ENCODE measurements at places on chromosomes 4 and X. TPM values are rescaled to one million over a fixed set of nuclear protein-coding genes. Genes with fewer than 3 reads are reported as not detected.

GRCh38 chrX:115226929-115227328 is 7.0 kb downstream of the LRCH2 start:
- no peak overlapping the region for H3K27ac ChIP-seq
- DNase-seq = no peak
- no peaks in the 10 kb centered on the region for H3K27me3 ChIP-seq

DNA sequence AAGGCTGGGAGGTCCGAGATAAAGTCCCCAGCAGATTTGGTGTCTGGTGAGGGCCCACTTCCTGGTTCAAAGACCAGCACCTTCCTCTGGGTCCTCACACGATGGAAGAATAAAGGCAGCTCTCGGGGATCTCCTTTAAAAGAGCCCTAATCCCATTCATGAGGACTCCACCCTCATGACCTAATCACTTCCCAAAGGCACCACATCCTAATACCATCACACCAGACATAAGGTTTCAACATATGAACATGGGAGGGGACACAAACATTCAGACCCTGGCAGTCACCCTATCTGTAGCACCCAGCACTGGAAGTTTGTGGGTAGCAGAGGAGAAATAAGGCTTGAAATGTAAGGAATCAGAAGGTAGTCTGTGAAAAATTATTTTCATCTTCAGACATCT is 112.9 kb upstream of the NOCT start:
- no peak overlapping the region for H3K27ac ChIP-seq
- H3K27me3 ChIP-seq = no peaks in the 10 kb centered on the region
- H3K4me1 ChIP-seq = peaks cover 25% of the 10 kb centered on the region
- no peak for DNase-seq

DNA sequence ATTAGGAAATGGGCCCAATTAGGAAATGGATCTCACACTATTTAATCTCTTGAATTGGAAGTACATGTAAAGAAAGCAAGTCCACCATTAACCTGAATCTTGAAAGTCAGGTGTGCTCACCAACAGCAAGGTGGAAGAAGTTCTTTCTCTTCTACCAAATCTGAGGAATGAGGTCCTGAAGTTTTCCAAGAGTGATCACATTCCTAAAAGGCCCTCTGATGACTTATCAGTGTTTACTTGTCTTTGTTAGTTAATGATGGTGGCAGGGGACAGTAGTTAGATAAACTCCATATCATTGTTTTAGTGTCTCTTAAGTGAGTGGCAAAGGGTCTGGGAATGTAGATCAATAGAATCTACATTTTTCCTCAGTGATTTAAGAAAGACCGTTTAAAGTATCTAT is 61.3 kb upstream of the APELA start:
- no peaks in the 10 kb centered on the region for H3K36me3 ChIP-seq
- peaks cover 18% of the 10 kb centered on the region for H3K4me1 ChIP-seq
- peak overlapping the region; percentile 46 for H3K27ac ChIP-seq
- DNase-seq = no peak
- no peaks in the 10 kb centered on the region for H3K27me3 ChIP-seq
- no peak overlapping the region for H3K4me3 ChIP-seq

DNA sequence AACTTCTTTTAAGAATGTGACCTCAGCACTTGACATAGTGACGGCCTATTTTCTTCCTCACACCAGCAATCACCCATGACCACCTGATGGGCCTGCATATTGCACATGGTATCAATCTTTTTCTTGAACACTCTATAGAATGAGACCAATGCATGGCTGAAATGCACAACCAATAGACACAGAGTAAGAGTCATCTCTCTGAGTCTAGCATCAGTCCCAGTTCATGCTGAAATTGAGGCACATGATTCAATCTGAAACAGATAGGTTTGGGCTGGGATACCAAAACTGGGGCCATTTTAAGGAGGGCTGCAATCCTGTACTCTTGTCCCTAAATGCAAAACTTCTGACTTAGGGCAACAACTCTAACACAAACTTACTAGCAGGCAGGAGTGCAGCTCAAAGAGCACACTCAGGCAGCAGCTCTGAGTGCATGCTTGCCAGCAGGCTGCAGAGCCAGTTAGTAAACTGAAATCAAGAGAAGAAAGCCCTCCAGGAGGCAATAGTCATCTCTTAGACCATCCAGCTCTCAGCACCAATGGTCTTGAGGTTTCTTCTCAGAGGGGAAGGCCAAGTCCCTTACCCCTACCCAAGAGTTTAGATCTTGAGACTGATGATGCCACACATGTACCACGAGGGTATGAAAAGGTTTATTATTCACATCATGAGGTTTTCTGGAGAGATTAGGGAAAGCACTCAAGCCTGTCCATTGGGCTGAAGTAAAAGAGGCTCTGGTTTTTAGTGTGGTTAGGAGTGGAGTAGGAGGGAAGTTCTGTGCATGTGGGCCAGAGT is 24.7 kb upstream of the GPR101 start:
- no peaks in the 10 kb centered on the region for H3K36me3 ChIP-seq
- no peak overlapping the region for H3K4me3 ChIP-seq
- peaks cover 32% of the 10 kb centered on the region for H3K27me3 ChIP-seq
- H3K4me1 ChIP-seq = peaks cover 8% of the 10 kb centered on the region

- no peak overlapping the region for H3K4me3 ChIP-seq
- H3K27me3 ChIP-seq = no peaks in the 10 kb centered on the region
- H3K4me1 ChIP-seq = no peaks in the 10 kb centered on the region
- peaks cover 1% of the 10 kb centered on the region for H3K36me3 ChIP-seq
- no peak overlapping the region for H3K27ac ChIP-seq
- DNase-seq = no peak
Observed at GRCh38 chrX:155966876-155967275, 30.6 kb upstream of the IL9R start.

- no peaks in the 10 kb centered on the region for H3K27me3 ChIP-seq
- peaks cover 2% of the 10 kb centered on the region for H3K4me1 ChIP-seq
- H3K27ac ChIP-seq = no peak overlapping the region
- H3K4me3 ChIP-seq = no peak overlapping the region
- no peak for DNase-seq
- H3K36me3 ChIP-seq = peaks cover 2% of the 10 kb centered on the region
Observed at GRCh38 chr4:85860066-85860740, 385.3 kb downstream of the ARHGAP24 start.

- H3K27me3 ChIP-seq = no peaks in the 10 kb centered on the region
- no peak overlapping the region for H3K4me3 ChIP-seq
- DNase-seq = no peak
- H3K27ac ChIP-seq = no peak overlapping the region
Observed at GRCh38 chrX:125605145-125605544, 285.5 kb downstream of the TEX13C start.

- H3K4me3 ChIP-seq = no peak overlapping the region
Observed at GRCh38 chr4:171612907-171613306, 200.3 kb upstream of the GALNTL6 start.

GRCh38 chr4:165070560-165070959 is 16.9 kb downstream of the TRIM75 start:
- DNase-seq = no peak
- peaks cover 2% of the 10 kb centered on the region for H3K36me3 ChIP-seq
- peak overlapping the region; percentile 57 for H3K27ac ChIP-seq
- H3K27me3 ChIP-seq = no peaks in the 10 kb centered on the region
- H3K4me3 ChIP-seq = no peak overlapping the region

DNA sequence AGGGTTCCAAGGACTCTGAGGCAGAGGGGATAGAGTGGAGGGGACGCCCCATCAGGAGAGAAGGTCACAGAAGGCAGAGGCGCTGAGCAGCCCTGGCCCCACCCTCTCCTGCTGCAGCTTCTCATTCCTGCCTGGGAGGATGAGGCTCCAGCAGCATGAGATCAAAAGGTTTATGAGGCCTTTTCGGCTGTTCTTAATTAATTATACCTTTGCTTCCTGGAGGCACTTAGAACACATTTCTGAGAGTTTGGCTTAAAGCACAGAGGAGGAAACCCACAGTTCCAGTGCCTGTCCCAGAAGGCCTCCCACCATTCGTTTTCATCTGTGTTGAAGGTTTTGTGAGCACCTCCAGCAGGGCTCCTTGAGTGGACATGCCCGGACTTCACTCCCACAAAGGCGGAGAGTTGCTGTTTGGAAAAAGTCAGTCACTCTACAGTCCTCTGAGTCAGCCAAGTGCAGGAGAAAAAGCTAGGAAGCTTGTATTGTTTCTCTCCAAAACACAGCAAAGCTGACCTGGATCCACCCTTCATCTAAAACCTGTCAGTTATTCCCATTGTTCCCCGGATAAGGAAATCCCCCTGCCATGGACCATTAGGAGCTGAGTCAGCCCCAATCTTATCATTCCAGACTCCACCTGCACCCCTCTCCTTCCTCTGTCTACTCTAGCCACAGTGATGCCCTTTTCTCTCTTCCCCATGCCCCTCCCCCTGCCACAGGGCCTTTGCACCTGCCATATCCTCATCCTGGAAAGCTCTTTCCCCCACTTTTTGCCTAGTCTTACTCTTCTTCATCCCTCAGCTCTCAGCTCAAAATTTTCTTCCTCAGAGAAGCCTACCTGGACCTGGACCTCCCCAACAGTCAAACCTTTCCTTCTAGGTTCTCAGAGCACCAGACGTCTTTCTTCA is 276.8 kb downstream of the FBXW7 start:
- peak overlapping the region; percentile 50 for H3K27ac ChIP-seq
- peaks cover 1% of the 10 kb centered on the region for H3K36me3 ChIP-seq
- no peak overlapping the region for H3K4me3 ChIP-seq
- no peaks in the 10 kb centered on the region for H3K27me3 ChIP-seq
- H3K4me1 ChIP-seq = peaks cover 2% of the 10 kb centered on the region
- no peak for DNase-seq

DNA sequence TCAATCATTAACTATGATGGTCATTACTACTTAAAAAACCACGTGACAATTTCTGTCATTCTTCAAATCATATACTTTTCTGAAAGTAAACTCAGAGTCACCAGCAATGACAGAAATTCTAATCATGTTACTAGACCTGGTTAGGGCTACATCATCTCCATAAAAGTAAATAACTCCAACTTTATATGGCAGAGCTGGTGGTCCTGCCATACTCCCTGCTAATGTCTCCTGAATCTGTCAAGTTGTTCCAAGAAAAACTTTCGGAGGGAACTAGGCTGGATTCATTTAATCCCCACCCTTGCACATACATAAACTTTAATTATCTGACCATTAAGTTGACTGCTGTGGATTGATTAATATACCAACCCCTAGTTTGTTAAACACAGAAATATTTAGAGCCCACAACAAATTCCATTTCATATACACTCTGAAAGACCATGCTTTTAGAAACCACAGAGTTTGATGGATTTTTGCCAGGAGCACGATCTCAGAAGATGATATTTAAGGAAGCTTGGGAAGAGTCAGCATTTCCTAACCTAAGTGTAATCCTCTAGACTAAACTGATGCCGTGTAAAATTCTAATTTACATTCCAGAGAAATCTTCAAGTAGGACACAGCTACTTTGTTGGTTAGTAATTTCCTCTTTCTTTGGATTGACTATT is 577.0 kb downstream of the FAT4 start:
- H3K27me3 ChIP-seq = no peaks in the 10 kb centered on the region
- H3K27ac ChIP-seq = no peak overlapping the region
- H3K4me1 ChIP-seq = no peaks in the 10 kb centered on the region
- H3K4me3 ChIP-seq = no peak overlapping the region
- no peaks in the 10 kb centered on the region for H3K36me3 ChIP-seq

- H3K27me3 ChIP-seq = no peaks in the 10 kb centered on the region
- H3K4me3 ChIP-seq = no peak overlapping the region
- peak overlapping the region; percentile 19 for H3K27ac ChIP-seq
- DNase-seq = no peak
- no peaks in the 10 kb centered on the region for H3K4me1 ChIP-seq
Observed at GRCh38 chrX:5898463-5898862, 330.2 kb downstream of the NLGN4X start.

DNA sequence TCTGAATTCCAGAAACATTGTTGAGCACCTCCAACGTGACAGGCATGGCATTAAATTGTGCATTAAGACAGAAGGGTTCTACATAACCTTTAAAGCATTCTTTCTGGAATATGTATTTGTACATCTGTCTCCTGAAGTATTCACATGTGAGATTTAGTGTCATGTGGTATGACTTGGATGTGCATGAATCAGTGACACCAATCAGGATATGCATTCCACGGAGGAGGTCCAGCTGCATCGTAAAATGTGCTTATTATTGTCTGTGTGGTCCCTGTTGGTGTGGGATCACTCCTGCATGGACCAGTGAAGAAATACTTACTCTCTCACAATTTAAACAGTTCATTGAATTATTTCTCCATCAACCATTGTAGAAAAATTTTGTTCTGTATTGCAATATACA is 149.0 kb downstream of the MID1 start:
- H3K4me1 ChIP-seq = peaks cover 15% of the 10 kb centered on the region
- no peak for DNase-seq
- H3K4me3 ChIP-seq = no peak overlapping the region
- no peaks in the 10 kb centered on the region for H3K27me3 ChIP-seq

DNA sequence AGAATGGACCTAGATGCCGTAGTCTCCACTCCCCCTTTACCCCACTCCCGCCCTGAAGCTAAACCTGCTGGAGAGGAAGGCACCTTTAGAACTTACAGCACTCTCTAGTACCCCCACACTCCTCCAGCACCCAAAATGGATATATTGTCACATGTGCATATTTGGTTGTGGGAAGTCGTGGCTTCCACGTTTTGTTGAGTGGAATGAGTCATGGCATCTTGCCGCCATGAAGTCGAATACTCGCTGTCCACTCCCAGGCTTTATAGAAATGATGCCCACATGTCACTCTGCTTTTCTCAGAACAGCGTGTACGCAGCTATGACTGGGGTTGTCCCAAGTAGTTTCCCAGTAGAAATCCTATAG is 545 bp downstream of the ABCE1 start:
- DNase-seq = no peak
- peak overlapping the region; percentile 94 for H3K4me3 ChIP-seq
- H3K4me1 ChIP-seq = peaks cover 19% of the 10 kb centered on the region
- H3K27ac ChIP-seq = peak overlapping the region; percentile 99

DNA sequence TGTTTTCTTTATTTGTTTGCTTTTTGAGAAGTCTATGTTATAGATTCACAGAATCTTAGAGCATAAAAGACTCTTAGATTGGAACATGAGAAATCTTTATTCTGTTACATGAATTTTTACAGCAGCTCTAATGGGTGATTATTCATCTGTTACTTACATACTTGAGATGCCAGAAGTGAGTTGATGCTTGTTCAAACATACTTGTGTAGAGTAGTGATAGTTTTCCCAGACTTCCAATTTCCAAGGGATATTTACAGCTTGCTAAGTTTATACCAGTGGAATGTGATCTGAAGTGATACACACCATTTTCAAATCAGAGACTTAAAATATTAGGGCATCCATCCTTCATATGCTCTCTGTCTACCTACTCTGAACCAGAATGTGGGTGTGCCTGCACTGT is 252.9 kb upstream of the SMIM31 start:
- H3K4me3 ChIP-seq = no peak overlapping the region
- peaks cover 11% of the 10 kb centered on the region for H3K4me1 ChIP-seq
- no peaks in the 10 kb centered on the region for H3K36me3 ChIP-seq
- H3K27me3 ChIP-seq = no peaks in the 10 kb centered on the region

DNA sequence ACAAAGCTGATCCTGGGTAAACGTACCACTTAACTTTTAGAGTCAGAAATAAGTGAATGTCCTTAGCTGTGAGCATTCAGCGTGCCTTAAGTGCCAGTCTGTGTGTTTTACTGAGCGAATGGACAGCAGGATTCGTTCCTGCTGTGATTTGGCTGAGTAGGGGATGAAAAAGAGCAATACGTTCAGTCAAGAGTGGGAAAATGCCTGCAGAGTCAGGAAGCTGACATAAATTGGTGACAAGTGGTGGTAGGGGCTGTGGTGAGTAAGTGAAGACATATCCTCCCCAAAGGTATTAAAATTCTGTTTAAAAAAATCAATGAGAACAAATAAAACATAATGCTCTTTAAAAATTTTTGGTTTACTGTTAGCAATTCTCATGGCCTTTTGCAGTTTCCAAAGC is 56.6 kb upstream of the TNIP3 start:
- no peak overlapping the region for H3K27ac ChIP-seq
- H3K36me3 ChIP-seq = no peaks in the 10 kb centered on the region
- peaks cover 9% of the 10 kb centered on the region for H3K4me1 ChIP-seq
- no peak for DNase-seq
- no peaks in the 10 kb centered on the region for H3K27me3 ChIP-seq
- H3K4me3 ChIP-seq = no peak overlapping the region

PARM1 gene
- 6.4 TPM for total RNA-seq

SPANXB1 gene
- not detected for total RNA-seq

TAB3 gene
- total RNA-seq = 42.9 TPM
